HuH-7.5 (cell line): ENCODE measurements at places on chromosomes 6 and 20.
A peak's percentile ranks its signal among the peaks of the same experiment; 100 is the strongest.

- no peak for DNase-seq
Measured at GRCh38 chr6:47700053-47700452, 1.7 kb downstream of the ADGRF4 start.

DNA sequence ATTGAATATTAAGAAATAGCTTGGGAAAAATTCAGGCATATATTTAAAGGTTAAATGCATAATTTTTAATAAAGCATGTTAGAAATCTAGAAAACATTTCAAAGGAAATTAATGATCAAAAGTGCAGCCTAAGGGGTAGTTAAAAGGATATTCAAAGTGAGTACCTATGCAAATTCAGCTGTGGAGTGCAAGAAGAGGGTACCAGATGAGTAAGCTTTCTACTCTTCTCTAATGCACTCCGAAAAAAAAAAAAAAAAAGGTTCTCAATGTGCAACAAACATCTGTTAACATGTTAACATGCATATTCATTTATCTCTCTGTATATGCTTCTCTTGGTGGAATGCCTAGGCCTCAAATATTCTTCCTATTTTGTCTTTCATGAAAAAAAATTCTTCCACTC, 32.0 kb upstream of the KATNA1 start:
- no peak for DNase-seq

DNA sequence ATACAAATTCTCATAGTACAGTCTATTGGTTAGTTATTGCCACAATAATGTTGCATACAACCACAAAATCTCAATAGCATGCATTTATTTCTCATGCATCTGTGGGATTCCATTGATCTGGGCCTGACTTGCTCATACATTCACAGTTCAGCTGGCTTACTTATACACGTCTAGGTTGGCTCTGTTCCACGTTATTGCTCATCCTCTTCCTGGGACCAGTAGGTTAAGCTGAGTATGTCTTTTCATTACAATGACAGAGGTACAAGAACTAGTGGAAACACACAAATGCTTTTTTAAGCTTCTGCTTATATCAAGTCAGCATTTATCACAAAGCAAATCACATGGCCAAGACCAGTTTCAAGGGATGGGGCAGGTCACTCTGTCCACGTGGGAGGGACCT, 485.3 kb upstream of the BTBD3 start:
- no peak for DNase-seq

DNA sequence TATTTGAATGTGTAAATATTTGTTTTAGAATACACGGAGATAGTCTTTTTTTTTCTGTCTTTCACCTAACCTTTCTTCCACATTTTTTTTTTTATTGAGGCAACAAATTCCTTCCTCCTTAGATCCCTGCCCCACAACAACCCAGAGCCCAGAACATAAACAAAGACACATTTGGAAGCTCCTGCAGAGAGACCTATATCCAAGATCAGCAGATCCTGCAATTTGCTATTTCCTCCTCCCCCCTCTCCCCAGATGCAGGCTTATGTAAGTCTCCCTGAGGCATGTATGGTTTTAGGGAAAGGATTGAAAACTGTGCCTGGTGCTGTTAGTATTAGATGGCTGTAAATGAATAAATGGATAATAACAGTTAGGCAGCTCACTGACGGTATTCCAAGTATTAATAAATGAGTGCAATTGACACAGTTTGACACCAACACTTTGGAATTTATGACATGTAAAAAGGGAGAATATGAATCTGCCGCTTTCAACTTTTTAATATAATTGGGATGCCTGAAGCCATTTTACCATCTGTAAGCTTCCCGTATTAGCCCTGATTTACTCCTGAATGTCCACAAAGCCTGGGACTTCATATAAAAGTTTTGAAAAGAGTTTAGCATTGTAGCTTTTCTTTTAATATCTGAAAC, 608.3 kb upstream of the CITED2 start:
- no peak for DNase-seq

GRCh38 chr6:76633259-76633658, 560.8 kb upstream of the IMPG1 start:
- DNase-seq: no peak

GRCh38 chr6:109580519-109580918, 97.5 kb upstream of the ZBTB24 start:
- DNase-seq: no peak

DNA sequence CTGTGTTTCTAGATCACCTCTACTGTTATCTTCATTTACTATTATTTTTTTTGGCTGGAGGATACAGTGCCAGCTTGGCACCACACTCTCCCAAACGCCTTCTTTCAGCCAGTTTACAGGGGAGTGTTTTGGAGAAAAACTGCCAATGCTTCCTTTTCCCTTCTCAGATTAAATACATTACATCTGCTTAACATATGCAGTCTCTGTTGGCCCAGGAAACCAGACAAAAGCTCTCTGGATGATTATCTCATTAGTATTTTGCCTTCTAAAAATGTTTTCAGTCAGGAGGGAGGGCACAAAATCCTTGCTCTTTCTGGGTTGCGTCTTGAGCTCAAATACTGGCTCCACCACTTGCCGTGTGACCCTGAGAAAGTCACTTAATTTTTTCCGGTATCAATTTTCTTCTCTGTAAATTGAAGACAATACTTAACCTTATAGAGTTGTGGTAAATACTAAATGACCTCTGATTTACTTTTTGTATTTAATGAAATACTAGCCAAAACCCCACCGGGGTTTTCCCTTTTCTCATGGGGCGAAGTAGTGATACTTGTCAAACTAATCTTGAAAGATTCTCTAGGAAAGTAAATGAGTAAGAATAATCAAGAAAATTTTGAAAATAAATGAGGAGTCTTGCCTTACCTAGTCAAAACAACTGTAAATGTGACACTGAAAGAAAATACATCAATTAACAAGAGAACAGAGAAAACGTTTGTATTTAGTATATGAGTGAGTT, 146.2 kb downstream of the MMS22L start:
- DNase-seq: no peak

GRCh38 chr20:25306991-25307903, 59.4 kb downstream of the PYGB start:
- DNase-seq: no peak

DNA sequence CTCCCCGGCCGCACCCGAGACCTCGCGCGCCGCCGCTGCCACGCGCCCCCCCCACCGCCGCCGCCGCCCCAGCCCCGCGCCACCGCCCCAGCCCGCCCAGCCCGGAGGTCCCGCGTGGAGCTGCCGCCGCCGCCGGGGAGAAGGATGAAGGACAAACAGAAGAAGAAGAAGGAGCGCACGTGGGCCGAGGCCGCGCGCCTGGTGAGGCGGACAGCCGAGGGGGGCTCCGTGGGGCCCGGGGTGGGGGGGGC, 426 bp downstream of the ASXL1 start:
- no peak for DNase-seq

- no peak for DNase-seq
Measured at GRCh38 chr6:6634735-6635075, 46.2 kb downstream of the LY86 start.

- DNase-seq: peak; percentile 73
Measured at GRCh38 chr20:17796091-17796563, 96.4 kb downstream of the BANF2 start.

- DNase-seq: no peak
Measured at GRCh38 chr6:46816626-46817025, 23.4 kb downstream of the MEP1A start.

DNA sequence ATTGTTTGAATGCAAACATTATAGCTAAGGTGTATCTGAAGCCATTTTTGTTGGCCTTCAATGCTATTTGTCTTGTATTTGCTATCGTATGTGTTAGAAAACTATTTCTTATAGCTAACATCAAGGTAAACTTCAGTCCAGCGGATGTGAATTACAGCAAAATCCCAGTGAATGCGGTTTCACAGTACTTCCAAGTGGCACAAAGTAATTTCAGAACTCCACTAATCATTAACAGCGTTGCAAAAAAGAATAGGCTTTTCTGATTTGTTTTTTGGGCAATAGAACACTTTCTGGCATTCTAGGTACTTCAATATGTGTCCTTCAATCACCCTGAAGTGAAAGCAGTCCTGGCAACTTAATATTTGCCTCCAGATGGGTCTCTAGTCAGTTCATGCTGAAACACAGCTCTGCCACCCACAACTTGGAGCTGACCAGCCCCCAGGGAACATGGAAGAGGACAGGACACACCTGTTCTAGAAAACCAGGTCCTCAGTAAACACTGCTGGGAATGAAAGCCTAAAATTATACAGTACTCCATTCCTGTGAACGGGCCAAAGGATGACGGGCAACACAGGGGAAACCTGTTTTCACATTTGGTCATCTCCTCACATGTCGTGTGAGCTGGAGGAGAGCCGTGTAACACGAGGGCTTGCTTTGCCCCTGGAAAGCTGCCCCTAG, 9.7 kb upstream of the MRPS10 start:
- no peak for DNase-seq

DNA sequence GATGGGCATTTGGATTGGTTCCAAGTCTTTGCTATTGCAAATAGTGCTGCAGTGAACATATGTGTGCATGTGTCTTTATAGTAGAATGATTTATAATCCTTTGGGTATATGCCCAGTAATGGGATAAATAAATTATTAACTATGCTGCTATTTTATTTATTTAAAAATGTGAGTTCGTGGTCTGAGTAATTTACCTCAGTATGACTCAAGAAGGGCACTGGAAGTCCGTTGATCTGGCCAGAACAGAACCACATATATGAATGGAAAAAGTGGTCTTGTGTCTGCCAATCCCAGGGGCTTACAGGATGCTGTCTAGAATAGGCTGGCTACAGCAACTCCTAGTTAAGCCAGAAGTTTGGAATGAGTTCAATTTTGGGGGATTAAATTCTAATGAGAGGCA, 27.6 kb upstream of the HLA-C start:
- no peak for DNase-seq

DNA sequence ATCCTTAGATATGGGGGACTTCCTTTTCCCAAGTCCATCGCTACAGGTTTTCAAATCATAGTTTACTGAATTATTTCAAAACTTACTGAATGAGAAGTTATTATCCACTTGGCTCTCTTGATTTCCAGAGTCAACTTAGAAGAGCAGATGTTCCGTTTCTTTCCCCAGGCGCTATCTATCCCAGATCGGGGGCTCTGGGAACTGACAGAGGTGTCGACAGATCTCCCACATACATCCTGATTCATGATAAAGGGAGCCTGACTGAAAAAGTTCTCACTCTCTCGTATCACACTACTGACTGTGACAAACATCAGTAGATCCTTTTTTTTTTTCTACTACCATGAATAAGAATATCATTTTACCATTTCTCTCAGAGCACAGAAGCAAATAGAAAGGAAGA, 654.8 kb downstream of the RNF144B start:
- DNase-seq: no peak

- DNase-seq: peak; percentile 22
Measured at GRCh38 chr6:89433252-89434149, 549 bp downstream of the ANKRD6 start.

DNA sequence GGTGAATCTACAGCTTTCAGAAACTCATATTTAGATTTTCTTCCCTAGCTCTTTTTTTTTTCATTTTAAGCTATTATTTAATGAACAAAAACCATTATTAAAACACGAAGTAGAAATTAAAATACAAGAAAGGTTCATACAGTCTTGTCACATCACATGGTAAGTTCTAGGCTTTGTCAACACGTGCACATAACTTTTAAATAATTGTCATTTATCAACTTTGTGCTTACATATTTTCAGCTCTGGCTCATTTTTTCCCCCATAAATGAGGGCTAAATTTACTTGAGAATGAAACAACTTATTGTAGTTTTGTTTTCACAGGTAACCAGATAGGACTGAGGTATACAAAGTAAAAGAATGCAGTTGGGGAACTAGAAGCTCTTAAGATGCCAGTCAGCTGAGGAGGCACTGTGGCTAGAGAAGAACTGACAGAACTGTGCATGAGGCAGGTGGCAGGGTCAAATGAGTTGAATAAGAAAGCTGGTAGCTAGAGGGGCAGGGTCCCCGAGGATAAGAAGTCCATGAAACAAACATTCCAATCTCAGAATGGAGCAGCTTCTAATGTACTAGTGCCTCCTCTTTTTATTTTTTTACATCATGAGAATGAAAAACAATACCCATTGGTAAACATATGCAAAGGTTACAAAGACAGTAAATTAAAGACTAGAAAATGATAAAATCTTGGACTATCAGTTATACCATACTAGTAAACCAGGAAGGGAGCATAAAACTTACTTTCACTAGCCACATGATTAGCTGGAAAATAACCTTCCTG, 141.5 kb downstream of the MYB start:
- DNase-seq: no peak

- no peak for DNase-seq
Measured at GRCh38 chr6:163605385-163606097, 191.0 kb downstream of the QKI start.

DNA sequence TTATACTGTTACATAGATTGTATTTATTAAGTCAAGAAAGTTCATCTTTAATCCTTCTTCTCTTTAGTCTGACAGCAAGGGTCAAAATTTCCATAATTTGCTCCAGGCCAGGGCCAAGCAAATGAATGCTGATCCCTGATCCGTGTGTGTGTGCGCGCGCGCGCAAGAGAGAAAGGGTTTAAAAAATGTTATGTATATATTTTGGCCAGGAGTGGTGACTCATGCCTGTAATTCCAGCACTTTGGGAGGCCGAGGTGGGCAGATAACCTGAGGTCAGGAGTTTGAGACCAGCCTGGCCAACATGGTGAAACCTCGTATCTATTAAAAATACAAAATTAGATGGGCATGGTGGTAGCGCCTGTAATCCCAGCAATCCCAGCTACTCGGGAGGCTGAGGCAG, 61.7 kb downstream of the GTF2H5 start:
- DNase-seq: no peak

DNA sequence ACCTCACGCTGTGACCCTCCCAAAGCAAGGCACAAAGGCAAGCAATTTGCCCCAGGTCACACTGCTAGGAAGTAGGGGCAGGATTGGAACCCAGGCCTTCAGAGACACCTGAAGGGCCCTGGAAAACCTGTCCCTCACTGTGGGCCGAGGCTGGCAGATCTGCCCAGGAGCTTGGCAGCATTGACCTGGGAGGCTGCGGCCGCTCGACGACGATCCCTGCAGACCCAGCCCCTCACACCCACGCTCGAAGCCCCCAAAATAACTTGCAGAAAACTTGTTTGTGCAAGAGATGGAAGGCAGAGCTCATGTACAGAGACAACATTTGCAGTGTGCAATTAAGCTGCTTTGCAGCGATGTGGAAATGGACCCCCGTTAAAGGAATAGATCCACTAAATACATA, 251.4 kb downstream of the TAF4 start:
- no peak for DNase-seq

DNA sequence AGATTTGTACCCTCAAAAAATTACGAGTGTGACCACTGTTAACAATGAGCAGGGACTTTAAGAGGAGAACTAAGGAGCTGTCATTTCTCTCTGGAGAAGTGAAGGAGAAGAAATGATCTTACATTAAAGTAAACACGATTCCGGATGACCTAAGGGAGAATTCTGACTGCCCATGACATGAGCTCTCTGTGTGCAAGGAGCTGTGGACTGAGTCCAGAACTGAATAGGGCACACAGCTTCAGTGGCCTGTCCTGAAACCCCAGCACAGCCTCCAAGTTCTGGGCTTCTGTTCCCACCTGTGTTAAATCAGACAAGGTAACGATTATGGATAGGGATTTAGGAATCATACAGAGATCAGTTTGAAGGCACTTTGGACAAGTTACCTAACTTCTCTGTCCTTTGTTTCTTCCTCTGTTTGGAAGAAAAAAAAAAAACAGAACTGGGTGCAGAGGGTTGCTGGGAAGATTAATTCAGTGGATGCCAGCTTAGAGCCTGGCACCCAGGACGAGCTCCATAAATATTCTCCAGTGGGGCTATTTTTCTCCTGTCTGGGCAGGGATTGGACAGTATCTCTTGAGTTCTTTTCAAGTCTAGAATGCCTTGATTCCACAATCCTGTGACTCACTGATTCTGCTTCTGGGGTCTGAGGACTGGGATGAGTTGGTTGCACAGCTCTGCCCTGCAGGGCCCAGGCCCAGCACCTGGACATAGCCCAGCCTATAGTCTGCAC, 65.7 kb downstream of the MRPL14 start:
- no peak for DNase-seq

- DNase-seq: no peak
Measured at GRCh38 chr6:39077882-39078594, 29.5 kb downstream of the GLP1R start.
